ENCODE measurements at places on chromosomes 16 and 17. TPM values are rescaled to one million over a fixed set of nuclear protein-coding genes. Genes with fewer than 3 reads are reported as not detected.

DNA sequence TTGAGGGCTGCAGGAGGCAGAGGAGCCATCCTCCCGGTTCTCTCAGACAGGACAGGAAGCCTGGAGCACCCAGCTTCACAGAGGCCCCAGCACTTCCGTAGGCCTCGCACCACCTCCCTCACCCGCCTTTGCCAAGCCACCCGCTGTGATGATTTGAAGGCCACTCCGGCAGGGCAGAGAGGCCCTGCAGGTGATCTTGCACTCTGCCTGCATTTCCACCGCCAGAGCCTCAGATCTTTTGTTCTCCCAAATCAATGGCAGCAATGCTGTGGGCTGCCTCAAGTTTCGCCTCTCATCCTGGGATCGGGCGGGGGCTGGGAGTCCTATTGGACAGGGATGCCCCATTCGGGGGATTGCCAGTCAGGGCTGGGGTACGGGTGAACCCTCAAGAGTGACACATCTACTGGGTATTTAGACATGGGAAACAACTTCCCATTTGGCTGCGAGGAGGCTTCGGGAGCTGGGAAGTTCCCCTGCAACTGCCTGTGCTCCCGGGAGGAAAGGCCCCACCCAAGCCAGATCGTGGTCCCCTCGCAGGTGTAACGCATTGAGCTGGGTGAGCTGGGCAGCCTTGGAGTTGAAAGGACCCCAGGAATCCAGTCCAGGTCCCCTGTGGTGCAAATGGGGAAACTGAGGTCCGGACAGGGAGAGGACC is 34.8 kb upstream of the PEMT start:
- DNase-seq: no peak

DNA sequence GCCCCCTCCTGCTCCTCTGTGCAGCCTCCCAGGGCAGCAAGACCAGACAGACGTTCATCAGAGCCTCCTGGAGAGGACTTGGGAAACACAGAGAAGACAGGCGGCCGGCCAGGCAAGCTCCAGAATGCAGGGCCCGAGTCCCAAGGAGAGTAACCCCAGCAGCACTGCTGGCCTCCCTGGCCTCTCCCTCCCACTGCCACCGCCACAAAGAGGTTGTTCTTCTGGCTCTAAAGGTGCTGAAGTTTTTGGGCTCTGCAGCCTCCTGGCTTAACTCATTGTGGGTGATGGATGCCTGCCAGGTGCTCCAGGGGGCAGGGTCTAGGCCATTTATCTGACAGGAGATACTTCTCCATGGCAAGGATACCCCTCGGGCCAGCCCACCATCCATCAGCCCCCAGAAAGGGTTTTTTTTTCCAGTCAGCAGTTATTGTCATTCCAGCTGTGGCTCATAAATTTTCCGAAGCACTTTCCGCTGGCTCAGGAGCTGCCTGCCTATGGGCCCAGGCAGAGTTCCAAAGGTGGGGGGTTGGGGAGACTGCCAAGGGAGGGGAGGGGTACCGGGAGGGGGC is 32.0 kb upstream of the MRPS23 start:
- DNase-seq: no peak

- no peak for DNase-seq
Measured at GRCh38 chr16:2365397-2366294, 25.1 kb upstream of the ABCA3 start.

The OTOA gene
- not detected for total RNA-seq

DNA sequence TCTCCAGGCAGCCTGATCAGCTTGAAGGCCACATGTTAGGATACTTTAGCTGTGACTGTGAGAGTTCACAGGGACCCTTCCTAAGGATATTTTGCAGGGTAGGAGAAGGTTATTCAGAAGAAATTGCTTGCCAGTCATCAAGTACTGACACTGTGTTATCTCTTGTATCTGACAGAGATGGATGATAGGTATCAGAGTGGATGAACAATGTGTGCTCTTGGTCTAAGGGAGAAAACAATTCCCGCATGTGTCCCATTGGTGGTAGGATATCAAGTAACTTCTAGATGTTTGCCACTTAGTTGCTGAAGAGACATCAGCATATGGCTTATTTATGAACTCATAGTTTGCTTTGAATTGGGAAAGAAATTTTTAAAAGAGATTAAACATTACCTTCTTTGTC is 219.3 kb downstream of the SPECC1 start:
- no peak for DNase-seq

DNA sequence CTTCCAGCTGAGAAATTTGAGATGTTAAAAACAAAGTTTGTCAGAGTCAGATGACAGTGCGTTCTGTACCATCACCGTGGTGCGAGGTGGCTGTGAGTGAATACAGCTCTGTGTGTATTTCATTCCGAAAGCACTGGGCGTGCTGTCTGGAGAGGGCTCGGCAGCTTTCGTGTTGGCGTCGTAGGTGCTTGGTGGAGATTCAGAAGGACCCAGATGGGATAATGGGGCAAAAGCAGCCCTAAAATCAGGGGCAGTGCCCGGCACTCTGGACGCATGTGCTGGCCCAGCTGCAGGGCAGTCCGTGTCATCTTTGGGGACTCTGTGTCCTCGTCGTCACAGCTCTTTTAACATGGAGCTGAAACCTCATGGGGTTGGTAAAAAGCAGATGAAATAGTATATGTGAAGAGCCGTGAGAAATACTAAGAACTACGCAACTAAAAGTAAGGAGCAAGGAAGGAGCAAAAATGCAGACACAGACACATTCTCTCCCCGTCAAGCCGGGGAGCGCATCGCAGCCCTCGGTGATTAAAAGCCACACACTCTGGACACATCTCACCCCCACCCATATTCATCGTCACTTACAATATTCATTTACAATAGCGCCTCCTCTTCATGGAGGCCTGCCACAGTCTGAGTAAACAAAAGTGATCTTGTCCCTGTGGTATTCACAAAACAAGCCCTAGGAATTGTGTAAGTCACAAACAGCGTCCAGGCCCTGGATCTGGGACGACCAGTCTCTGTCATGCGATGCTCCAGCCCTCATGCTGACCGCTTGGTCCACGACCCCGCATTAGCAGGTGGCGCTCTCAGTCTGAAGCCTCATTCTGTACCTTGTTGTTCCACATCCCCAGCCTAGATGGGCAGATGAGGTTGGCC is 206.7 kb downstream of the RPTOR start:
- DNase-seq: no peak

DNA sequence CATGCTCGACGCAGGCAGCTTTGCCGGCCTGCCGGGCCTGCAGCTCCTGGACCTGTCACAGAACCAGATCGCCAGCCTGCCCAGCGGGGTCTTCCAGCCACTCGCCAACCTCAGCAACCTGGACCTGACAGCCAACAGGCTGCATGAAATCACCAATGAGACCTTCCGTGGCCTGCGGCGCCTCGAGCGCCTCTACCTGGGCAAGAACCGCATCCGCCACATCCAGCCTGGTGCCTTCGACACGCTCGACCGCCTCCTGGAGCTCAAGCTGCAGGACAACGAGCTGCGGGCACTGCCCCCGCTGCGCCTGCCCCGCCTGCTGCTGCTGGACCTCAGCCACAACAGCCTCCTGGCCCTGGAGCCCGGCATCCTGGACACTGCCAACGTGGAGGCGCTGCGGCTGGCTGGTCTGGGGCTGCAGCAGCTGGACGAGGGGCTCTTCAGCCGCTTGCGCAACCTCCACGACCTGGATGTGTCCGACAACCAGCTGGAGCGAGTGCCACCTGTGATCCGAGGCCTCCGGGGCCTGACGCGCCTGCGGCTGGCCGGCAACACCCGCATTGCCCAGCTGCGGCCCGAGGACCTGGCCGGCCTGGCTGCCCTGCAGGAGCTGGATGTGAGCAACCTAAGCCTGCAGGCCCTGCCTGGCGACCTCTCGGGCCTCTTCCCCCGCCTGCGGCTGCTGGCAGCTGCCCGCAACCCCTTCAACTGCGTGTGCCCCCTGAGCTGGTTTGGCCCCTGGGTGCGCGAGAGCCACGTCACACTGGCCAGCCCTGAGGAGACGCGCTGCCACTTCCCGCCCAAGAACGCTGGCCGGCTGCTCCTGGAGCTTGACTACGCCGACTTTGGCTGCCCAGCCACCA is 9.7 kb downstream of the VASN start:
- no peak for DNase-seq

- no peak for DNase-seq
Measured at GRCh38 chr17:63916566-63917185, 2.0 kb downstream of the GH1 start.

DNA sequence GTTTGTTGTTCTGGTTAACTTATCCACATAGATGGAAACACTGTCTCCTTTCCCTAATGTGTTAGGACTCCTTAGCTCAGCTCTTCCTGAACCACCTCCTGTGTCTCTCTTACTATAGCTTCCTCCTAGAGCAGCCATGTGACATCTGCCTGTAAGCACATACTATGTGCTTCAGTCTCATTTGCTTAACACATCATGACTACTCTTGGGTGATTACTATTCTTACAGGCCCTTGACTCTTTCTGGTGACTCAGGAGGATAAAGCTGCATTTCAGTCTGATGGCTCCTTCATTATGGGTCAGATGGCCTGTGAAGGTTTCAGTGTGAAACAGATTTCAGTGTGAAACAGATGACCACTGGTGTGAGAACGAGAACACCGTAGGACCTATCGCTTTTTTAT is 320 bp upstream of the KRTAP4-2 start:
- peak; percentile 43 for DNase-seq

DNA sequence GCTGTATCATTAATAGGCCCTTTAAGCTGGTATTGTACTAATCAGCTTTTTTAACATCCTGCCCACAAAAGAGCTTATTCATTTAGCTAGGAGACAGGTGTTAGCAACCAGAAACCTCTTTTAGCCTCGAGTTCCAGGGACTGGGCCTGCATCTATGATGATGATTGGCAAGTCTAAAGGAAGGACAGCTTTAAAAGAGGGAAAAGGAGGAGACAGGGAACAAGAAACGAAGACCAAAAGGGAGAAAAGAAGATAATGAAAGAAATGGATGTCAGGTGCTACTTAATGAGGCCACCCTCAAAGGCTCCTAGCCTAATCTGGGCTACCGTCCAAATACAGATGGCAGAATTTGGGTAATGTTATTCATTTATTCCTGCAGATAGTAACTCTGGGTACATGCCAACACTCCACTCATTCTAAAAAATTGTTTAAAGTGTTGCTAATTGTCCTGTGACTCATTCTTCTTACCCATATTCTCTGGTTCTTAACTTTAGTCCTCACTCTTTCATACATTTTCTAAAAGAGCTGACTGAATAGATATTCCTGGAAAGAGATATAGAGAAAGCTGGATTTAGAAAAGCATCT is 18.7 kb upstream of the RFFL start:
- DNase-seq: peak; percentile 89

GRCh38 chr16:1461146-1461545 is 13.7 kb downstream of the CLCN7 start:
- DNase-seq: no peak

GRCh38 chr17:33725675-33726271 is 432.7 kb upstream of the ASIC2 start:
- peak; percentile 31 for DNase-seq

DNA sequence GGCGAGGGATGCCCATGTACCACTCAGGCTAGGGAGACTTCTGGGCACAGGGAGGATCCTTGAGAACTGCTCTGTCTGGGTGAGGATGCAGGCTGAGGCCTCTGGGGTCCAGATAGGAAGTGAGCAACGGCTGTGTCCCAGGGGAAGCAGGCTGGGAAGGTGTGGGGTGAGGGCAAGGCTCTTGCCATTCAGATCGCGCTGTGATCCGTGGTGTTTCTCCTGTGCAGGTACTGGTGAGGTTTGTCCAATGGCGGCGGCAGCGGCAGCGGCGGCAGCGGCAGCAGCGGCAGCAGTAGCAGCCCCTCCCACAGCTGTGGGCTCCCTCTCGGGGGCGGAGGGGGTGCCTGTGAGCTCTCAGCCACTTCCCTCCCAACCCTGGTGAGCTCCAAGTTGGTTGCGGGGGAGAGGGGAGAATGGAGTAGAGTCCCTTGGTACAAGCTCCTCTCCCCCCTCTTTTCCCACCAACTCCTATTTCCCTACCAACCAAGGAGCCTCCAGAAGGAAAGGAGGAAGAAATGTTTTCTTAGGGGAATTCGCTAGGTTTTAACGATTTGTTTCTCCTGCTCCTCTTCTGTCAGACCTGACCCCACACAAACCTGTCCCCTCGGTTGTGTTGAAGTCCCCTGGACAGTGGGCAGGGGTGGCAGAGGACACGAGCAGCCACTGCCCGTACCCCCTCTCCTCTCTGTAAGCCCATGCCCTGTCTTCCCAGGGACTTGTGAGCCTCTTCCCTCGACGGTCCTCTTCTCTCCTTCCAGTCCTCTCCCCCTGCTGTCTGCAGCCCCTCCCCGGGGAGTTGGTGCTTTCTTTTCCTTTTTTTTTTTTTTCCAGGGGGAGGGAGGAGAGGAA is 1.9 kb upstream of the PRRT2 start:
- peak; percentile 17 for DNase-seq
